NCI-H446 (cell line): ENCODE measurements at places on chromosomes 1 and 21.

GRCh38 chr21:36974851-36975192 lies 8.4 kb upstream of the HLCS start:
- DNase-seq, result no peak

DNA sequence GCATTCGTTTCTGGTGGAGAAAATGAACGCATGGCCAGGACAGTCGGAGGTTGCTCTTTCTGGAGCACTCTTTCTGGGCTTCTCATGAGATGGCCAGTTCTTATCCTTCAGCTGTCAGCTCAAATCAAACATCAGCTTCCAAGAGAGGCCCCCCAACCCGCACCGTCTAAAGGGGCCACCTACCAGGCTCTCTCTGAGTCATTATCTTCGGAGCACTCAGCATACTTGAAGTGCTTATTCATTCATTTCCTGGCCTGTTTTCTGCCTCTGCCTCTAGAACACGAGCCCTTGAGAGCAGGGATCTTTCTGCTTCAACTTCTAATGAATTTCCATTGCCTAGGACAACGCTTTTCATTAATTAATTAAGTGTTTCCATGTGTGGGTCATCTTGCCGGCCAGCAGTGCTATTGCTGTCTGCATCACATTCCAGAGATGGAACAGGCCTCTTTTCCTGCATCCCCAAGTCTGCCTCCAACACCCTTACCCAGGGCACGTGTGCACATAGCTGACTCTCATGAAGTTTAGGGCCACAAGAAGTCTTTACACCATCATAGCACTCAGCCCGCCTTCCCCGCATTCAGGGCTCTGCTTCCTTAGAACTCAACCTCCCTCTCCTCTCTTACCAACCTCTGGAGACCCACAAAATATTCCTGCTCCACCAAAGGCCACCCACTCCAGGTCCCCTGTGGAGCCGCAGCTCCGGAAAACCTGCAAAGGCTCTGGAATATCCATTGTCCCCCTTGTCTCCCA lies 52.1 kb upstream of the LAPTM5 start:
- no peak for DNase-seq

DNA sequence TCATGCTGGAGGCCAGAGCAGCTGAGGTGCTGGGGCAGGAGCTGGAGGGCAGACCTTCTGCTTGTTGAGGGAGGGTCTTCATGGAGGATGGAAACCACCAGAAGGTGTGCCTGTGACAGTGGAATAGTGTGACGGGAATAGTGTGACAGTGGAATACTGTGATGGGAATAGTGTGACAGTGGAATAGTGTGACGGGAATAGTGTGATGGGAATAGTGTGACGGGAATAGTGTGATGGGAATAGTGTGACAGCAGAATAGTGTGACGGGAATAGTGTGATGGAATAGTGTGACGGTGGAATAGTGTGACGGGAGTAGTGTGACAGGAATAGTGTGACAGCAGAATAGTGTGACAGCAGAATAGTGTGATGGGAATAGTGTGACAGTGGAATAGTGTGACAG lies 325.1 kb downstream of the HHAT start:
- no peak for DNase-seq

DNA sequence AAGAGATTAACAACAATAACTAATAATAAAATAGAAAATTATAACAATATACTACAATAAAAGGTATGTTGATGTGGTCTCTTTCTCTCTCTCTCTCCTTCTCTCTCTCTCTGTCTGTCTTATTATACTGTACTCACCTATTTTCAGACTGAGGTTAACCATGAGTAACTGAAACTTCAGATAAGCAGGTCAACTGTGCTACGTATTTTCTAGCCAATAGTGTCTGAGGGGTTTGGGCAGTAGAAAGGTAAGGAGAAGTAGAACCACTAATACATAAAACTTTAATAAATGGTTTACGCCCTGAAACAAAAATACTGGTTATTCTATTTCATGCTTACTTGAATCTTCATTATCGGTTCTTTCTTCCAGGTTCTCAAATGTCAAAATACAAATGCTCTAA lies 71.0 kb upstream of the LRRC53 start:
- no peak for DNase-seq

- no peak for DNase-seq
Measured at GRCh38 chr21:44836349-44836665, 18.4 kb upstream of the SUMO3 start.

DNA sequence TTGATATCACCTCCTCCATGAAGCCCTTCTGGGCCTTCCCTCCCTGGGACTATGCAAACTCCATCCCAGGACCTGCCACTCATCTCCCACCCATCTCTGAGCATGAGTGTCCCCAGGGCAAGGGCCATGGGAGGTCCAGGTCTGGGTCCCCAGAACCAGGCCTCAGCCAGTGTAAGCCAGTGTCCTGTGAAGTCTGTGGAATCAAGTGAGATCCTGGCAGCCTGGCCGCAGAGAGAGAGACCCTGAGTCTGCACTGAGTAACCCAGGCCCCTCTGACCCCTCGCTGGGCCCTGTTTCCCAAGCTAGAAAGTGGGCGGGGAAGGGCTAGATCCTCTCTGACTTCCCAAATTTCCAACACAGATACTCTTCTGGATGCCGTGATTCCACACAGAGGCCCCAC lies 132.7 kb downstream of the DMRTB1 start:
- DNase-seq, result no peak

GRCh38 chr1:241848686-241849344 lies 811 bp downstream of the EXO1 start:
- DNase-seq, result no peak
